ENCODE measurements at places on chromosomes 12 and 14.

GRCh38 chr12:88918161-88918560 is 337.9 kb upstream of the KITLG start:
- DNase-seq: no peak

GRCh38 chr12:66508025-66508424 is 170.9 kb downstream of the GRIP1 start:
- DNase-seq: no peak

DNA sequence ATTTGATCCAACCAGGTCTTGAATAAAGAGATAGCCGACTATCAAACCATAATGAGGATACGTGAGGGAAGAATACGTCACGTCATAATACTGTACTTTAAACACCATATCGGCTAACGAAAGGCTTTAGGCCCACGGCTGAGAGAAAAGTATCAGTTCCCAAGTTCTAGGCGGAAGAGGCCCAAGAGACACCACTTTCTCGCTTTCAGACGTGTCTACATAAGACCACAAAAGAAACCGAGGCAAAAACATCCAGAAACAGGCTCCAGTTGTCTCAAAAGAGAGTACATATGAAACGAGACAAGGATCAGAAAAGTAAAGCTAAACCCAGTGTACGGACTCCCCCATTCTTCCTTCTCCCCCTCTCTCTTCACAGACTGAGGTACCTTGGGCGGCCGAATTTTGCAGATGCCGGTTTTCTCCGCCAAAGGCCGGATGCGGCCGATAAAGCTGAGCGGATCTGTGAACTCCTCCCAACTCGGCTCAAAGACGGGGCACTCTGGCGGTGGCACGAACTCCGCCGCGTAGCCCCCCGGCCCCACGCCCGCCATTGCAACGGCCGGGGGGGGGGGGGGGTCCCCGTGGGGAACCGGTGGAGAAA is 479 bp downstream of the KDM5A start:
- peak; percentile 23 for DNase-seq

DNA sequence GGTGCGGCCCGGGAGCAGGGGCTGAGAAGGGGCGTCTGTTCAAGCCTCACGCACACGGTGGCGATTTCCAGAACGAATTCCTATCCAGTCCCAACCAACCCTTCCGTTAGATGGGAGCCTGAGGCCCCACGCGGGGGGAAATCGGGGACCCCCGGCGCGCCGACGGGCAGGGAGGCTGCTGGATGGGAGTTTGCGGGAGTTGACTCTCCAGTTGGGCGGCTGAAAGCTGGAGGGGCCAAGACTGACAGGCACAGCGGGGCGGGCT is 9.8 kb downstream of the EXOC3L4 start:
- no peak for DNase-seq

- no peak for DNase-seq
Measured at GRCh38 chr14:68266998-68267397, 447.4 kb downstream of the RAD51B start.

- no peak for DNase-seq
Measured at GRCh38 chr14:51422704-51423103, 182.7 kb downstream of the TMX1 start.

GRCh38 chr12:29088611-29089219 is 60.4 kb upstream of the FAR2 start:
- no peak for DNase-seq

DNA sequence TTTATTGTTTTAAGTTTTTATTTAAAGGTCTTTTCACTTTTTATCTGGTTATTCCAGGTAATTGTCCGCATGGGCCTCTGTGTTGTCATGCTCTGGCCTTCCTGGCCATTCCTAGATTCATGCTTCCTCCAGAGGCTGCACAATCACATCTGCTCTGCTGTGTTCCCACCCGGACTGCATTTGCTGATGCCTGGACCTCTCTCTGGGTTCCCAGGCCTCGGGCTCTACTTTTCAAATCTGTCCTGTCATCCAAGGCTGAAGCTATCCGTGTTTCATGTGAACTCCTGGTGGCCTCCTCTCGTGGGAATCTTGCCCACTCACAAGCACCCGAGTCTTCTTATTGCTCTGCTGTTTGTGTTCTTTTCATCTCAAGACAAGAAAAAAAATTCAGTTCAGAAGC is 16.1 kb upstream of the VDR start:
- DNase-seq: no peak

- DNase-seq: no peak
Measured at GRCh38 chr14:37124614-37125013, 47.8 kb downstream of the SLC25A21 start.

- DNase-seq: no peak
Measured at GRCh38 chr14:51704545-51704944, 52.8 kb downstream of the FRMD6 start.

- DNase-seq: no peak
Measured at GRCh38 chr14:101008631-101009336, 105.3 kb upstream of the RTL1 start.

DNA sequence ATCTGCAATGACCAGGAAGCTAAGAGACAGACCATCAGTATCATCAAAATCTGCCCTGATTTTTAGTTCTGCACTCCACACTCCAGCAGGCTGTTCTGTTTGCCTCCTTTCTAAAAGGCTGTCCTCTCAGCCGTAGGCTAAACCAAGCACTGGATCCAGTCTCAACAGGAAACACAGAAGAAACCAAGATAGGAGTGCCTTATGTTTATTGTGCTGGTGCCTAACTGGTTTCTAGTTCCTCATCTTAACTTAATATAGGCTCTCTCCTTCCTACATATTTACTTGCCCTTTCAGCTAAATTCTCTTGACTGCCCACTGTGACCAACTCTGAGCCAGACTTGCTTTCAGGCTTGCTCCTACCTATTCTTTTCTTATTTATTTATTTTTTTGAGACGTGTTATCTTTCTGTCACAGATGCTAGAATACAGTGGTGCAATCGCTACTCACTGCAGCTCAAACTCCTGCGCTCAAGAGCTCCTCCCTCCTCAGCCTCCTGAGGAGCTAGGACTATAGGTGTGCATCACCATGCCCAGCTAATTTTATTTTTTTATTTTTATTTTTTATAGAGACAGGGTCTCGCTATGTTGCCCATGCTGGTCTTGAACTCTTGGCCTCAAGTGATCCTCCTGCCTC is 30.8 kb downstream of the GALNT4 start:
- no peak for DNase-seq

DNA sequence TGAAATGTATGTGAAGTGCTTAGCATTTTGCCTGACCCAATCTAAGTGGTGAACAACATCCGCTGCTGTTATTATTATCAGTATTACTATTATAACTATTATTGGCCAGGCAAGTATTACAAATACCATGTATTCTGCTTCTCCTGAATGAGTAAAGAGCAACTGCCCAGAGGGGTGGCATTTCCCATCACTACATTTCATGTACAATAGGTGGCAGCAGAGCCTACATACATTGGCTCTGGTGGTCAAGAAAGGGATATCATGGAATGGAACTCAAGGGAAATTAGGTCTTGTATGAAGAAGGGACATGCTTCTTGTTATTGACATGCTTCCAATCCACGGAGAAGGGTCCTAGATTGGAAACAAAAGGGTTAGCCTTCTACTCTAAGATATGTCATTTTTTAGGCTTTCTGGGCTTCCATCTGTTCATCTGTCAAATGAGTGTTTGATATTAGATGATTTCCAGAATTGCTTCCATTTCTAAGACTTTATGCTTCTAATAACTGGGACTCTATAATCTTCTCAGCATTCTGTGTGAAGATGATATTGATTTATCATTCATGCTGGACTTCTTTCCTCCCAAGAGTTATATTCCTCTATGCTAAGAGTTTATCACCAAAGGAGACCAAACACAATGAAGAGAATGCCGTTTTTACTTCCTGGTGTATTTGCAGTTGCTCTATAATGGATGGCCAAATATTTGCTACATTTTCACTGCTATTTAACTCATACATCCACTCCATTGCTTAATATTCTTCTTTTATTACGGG is 239.1 kb downstream of the SSPN start:
- DNase-seq: no peak

- DNase-seq: no peak
Measured at GRCh38 chr12:132318618-132319033, 10.8 kb downstream of the GALNT9 start.

DNA sequence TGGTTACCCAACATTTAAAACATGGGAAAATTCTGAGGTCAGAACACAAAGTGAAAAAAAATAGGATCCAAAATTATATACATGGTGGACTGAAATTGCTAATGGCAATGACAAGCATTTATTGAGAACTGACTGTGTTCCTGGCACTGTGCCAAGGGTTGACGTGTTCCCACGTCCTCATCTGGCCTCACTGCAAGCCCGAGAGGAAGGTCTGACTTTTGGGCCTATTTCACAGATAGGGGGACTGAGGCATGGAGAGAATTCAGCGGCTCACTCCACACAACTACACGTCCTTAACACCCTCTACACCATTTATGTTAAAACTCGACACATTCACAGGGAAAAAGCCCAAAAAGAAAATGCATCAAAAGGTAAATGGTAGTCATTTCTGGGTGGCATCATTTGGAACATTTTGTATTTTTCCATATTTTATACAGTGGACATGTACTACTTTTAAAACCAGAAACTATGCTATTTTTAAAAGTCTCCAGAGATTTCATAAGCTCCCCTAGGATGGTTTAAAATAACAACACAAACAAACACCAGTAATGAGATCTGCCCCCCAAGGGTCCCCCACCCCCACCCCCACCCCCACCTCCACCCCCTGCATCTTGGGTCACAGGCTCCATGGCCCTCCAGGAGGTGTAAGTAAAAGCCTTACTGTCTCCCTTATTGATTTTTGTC is 27.7 kb downstream of the CLMN start:
- no peak for DNase-seq

- no peak for DNase-seq
Measured at GRCh38 chr12:70692681-70693288, 55.6 kb upstream of the PTPRB start.

GRCh38 chr12:114920771-114921554 is 237.0 kb upstream of the TBX3 start:
- no peak for DNase-seq

GRCh38 chr14:97723819-97724218 is 926.6 kb downstream of the VRK1 start:
- DNase-seq: no peak

Data from stimulated activated CD4-positive, alpha-beta T cell treated with anti-CD3 and anti-CD28 coated beads, Interleukin-4, amount 100 ng/mL, for 48 hours (primary cell).